GM03348 (cell line): ENCODE measurements at places on chromosomes 11 and 22.

DNA sequence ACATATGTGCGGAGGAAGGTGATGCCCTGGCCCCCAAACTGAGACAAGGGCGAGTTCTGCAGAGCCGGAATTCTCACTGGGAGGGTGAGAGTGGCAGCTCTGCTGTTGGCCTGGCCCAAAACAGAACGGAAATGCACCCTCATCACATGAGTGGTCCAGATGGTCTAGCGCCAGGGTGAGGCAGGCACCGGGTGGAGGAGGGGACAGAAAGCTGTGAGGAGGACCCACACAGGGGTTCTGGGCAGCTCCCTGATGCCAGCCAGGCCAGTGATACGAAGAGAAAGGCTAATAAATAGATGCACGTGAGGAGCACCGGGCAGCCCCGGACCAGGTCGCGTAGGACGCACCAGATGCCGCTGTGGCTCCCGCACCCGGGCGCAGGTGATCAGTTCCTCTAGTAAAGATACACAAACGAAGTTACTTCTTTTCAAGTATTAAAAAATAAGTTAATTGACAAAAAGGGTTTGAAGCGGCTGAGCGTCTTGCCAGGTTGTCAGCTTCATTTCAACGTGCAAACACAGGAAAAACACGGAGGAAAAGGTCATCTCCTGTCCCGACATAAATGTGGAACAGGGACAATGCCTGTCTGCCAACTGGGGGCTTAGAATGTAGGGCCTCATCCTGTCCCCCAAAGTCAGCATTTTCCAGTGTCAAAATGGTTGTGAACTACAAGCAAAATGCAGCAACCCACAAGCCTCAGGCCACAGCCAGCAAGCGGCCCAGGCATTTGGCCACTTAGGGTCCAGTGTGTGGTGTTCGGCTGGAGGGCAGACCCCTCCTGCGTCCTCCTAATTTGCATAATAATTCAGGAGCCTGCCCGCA lies 15.3 kb upstream of the BID start:
- no peak for DNase-seq

GRCh38 chr11:61891331-61892084 lies at the start of gene FADS3:
Gene FADS3 (minus strand): TSS chr11:61891545. CDS start chr11:61891381, 164 bp downstream.
- peak; percentile 99 for DNase-seq

- peak; percentile 60 for DNase-seq
Measured at GRCh38 chr11:96219981-96220623, 122.9 kb downstream of the MAML2 start.

DNA sequence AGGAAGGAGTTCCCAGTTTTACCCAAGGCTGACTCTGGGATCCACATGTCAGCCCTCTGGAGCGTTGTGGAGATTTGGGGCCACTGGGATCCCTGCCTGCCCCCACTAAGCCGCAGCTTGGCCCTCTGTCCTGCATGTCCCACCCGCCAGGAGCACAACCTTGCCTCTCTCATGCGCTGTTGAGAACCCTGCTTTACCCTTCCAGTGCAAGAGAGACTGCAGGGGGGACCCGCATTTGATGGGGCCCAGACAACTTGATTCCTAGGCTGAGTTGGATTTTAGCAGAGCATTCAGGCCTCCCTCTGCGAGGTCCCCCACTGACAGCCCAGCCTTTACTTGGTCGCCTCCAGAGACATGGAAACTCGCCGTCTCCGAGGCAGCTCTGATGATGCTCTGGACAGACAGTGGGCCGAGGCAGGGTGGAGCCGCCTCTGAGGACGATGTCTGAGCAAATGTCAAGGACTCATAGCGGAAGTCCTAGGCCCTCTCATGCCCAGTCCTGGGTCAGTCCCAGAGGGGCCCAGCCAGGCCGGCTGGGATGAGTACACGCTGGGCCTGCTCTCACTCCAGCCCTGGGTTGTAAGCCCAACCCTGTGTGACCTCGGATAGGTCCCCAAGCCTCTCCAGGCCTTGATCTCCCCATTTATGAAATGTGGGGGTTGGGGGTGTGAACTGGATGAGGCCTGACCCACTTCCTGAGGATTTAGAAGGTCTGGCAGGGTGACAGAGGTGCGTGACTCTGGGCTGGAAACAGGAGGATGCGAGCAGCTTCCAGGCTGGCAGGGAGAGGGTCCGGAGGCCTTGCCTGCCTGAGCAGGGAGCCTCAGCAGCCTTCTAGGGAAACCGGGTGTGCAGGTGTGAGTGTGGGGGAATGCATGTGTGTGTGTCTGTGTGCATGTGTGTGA lies 630 bp downstream of the CD5 start:
- no peak for DNase-seq

DNA sequence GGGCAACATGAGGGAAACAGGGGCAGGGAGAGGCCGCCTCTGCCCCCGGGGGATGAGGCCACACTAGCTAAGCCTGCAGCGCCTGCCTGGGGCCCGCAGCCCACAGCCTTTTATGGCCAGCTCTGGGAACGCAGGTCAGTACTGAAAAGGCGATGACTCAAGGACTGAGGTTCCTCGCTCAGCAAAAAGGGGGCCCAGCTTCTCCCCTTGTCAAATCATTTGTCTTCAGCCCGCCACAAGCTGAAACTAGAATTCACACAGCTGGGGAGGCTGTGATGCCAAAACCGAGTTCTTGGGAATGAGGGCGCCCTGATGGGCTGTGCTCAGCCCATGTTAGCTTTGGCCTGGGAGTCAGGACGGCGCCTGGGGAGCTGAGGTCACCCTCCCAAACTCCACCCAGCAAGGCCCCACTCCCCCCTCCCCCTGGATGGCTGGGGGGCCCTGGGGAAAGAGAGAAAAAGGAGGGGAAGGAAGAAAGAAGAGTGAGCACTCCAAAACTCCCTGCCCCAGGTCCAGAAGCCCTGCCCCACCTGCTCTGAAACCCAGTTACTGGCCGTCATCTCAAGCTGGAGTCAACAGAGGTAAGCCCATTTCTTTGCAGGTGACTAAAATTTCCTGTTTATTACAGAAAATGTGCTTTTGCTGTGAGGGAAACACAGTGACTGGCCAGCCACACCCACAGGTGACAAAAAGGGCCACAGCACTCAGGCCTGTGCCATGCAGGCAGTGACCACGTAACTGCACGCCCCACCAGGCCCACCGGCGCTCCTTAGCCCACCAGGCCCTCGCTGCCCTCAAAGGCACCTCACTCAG lies 13.7 kb downstream of the EHD1 start:
- peak; percentile 87 for DNase-seq

- peak; percentile 84 for DNase-seq
Measured at GRCh38 chr22:33579448-33580093, 340.7 kb downstream of the LARGE1 start.

- no peak for DNase-seq
Measured at GRCh38 chr11:33258631-33259205, 1.5 kb downstream of the HIPK3 start.

GRCh38 chr22:28207281-28208030 lies 288.4 kb upstream of the PITPNB start:
- peak; percentile 22 for DNase-seq

DNA sequence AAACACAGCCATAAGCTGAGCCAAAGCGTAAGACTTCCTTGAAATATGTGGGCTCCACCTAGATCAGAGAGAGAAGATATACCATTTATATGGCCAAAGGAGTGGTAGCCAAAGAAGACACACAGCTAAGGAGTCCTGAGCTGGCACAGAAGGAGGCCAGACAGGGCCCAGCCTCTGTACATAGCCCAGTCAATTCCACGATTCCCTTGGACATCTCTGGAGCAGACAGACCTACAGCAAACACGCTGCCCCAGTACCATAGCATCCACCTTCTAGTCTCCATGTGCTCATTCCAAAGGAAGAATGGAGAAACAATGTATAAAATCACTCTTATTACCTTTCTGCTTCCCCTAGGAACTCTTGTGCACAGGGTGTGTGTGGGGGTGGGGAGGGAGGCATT lies 102.1 kb upstream of the LDLRAD3 start:
- no peak for DNase-seq

DNA sequence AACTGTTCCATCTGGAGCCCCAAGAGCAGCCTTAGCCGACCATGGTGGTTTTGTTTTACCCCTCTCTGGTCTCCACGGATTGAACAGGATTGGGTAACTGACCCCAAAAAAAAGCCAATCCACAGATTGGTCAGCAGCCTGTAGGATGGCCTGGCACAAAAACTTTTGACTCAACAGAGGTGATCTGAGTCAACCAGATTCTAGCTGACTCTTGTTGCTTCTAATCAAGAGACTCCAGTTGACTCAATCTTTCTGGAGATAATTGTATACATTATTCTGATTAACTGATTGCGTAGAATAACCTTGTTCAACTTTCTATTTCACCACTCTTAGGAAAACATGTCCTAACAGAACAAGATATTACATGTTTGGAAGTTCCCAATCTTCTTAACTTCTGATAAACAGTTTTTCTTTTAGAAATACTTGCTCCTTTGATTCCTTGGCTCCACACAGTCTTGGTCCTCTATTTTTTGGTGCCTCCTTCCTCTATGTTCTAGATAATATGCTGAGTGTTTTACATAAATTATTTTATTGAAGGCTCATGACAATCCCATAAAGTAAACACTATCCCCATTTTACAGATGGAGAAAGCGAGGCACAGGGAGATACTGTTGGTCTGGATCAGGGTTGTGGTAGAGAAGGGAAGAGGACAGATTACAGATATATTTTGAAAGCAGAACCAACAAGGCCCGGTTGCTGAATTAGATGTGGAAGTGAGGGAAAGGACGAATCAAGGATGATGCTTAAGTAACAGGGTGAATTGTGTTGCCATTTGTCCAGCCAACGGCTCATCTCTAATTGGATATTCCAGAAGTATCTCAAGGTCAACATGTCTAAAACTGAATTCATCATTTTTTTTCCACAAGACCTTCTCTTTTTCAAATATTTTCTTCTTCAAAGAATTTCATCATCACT lies 11.5 kb upstream of the ZC3H12C start:
- DNase-seq, result no peak

GRCh38 chr11:65116370-65117205 lies 913 bp downstream of the ZNHIT2 start:
- peak; percentile 62 for DNase-seq

GRCh38 chr11:77195071-77195755 lies 67.2 kb downstream of the MYO7A start:
- no peak for DNase-seq

- no peak for DNase-seq
Measured at GRCh38 chr11:45210846-45211245, 64.4 kb downstream of the PRDM11 start.

DNA sequence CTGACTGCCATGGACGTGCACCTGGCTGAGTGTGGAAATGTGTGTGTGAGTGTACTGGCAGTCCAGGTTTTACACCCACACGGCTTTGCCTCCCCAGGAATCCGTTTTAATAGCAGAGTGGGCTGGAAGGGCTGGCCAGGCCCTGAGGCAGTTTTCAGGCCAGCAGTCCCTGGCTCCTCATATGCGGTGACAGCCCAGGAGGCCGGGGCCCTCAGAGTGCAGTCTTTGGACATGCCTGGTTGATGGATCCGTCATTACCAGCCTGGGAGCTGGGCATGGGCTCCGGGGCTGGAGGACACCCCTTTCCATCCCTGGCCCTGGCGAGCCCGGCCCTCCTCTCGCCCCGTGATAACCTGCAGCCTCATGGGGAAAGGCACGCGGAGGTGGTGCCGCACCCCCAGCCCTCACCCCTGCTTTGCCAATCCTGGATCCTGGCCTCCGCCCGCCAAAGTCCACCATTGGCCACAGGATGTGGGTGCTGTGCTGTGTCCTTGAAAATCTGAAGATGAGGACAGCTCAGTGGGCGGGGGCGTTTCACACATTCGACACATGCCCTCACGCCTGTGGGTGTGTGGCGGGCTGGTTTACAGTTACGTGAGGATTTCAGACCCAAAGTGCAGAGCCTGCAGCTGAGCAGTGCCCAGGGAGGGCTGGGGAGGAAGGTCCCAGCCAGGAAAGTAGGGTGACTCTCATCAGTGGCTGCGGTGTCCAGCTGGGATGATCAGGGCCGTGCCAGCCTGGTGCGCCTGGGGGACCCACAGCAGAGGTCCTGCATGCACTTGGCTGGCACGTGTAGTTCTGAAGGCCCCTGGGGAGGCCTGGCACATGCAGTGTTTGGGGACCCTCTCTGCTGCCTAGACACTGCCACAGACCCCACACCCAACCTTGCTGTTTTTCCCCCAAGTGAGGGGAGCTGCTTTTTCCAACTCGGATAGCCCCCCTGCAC lies 55.1 kb downstream of the RTN4R start:
- no peak for DNase-seq

DNA sequence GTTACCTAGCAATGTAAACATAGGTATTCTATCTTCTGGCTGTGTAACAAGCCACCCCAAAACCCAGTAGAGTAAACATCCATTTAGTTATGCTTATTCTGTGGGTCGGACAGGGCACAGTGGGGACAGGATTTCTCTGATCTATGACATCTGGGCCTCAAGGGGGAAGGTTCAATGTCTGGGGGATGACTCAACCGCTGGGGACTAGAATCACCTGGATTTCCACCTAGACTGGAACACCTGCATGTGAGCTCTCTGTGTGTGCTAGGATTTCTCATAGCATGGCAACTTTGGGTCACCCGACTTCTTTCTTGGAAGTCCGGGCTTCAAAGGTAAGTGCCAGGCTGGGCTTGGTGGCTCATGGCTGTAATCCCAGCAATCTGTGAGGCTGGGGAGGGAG lies 36.5 kb upstream of the MICAL2 start:
- DNase-seq, result no peak

- no peak for DNase-seq
Measured at GRCh38 chr11:125192717-125193415, 28.3 kb downstream of the PKNOX2 start.
